NCI-H510A treated with DMSO at 0.1 percent for 48 hours (cell line): ENCODE measurements at places on chromosomes 7 and 10.

DNA sequence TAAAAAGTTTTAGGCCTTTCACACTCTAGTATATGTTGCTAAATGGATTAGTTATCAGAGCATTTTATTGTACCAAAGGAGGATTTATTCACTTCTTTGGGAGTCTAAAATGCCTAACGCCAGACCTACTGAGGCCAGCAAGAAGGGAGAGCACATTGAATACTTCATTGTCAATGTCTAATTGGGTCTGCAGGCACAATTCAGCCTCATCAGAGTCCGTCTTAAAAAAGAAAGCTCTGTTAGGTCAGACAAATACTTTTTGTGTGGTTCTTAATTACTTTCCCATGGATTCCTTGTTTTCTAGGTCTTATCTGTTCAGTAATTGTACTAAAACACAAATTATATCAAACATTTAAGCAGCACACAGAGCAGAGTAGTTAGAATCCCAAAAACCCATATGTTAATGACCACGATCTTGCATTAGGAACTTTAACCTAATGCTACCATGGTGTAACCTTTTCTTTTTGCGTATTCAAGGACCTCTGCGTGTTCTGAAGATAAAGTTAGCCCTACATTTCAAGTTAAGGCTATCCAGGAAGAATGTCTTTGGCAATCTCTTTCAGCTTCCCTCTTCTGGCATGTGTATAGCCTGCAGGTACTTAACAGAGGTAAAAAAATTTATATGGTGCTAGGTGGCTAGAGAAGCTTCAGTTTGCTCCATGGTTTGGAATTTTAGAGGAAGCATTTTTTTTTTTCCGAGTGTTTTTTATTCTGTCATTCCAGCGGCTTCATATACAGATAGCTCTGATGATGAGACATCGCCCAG is 45.7 kb upstream of the STRIP2 start:
- DNase-seq: no peak

GRCh38 chr7:23546897-23547572 is 15.3 kb upstream of the TRA2A start:
- DNase-seq: peak; percentile 89

DNA sequence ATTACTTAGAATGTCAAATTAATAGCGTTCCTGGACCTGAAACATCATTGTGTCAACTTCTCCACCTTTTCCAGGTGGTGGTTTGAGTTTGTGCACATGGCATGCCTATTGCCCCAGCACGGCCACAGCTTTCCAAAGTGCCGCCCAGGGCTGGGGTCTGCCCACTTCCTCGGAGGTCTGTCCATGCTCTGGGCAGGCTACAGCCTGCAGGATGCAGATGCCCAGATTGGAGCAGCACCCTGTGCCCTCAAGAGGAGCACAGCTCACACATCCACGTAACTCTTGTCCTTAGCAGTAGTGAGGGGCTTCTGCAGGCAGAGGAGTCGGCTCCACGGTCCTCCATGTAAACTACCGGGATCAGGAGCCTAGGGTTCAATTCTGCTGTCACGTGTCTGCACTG is 238.6 kb downstream of the EBF3 start:
- no peak for DNase-seq

DNA sequence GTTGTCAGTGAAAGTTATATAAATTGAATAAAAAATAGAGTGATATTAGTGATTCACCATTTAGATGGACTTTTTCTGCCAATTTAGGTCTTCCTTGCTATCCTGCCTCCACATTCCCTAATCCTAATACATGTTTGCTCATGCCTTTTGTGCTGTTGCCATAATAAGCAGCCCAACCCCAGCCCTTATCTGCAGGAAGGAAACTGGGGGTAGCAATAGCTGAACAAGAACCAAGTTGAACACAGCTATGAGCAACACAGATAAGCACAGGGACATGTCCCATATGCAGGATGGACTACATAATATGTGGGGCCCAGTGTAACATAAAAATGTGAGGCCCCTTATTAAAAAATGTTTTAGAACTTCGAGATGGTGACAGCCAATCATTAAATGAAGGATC is 91.2 kb upstream of the AHR start:
- no peak for DNase-seq

DNA sequence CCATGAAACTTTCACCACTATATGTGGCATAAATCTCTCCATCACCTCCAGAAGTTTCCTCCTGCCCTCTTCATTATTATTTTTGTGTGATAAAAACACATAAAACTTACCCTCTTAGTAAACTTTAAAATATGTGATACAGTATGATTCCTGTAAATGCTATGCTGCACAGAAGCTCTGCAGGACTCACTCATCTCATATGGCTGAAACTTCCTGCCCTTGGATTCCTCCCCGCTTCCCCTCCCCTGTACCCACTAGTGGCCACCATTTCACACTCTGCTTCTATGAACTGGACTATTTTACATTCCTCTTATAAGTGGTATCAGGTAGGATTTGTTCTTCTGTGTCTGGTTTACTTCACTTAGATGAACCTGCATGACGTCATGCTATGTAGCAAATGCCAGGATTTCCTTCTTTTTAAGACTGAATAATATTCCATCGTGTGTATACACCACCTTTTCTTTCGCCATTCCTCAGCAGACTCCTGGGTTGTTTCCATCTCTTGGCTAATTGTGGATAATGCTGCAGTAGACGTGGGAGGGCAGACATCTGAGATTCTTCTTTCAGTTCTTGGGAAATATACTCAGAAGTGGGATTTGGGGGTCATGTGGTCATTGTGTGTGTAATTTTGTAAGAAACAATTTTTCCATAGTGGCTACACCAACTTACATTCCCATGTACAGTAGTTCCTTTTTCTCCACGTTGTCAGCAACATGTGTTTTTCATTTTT is 335.2 kb downstream of the SDK1 start:
- DNase-seq: no peak

DNA sequence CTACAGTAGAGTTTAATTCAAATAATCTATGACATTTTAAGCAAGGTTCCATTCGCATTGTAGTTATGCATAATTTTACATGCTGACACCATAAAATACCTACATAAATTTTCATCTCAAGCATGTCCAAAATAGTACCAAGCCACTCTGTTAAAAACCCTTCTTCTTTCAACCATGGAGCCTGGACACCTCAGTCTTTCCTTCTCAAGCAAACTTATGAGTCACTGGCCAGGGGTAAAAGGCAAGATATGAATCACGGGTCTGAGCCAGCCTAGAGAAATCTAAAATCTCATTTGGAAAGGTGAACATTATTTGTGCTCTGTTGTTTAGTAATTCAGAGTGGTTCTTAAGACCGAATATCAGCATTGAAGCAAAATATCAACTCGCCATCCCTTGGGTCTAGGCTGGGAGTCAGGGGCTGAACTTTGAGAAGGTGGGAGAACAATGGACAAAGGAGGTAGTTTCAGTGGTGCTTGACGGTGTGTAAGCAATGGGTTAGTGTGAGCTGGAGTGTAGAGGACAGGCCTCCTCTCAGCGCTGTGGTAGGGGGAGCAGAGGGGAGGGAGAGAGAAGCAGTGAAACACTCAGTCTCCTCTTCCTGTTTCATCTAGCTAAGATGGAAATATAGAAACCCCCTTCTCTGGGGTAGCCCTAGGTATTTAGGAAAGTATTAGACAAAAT is 19.1 kb upstream of the GPAM start:
- no peak for DNase-seq
